Astrocyte of the hippocampus (primary cell): ENCODE measurements at places on chromosomes 6 and 20.

- no peak for DNase-seq
Observed at GRCh38 chr6:34837528-34837927, 45.6 kb downstream of the BLTP3A start.

DNA sequence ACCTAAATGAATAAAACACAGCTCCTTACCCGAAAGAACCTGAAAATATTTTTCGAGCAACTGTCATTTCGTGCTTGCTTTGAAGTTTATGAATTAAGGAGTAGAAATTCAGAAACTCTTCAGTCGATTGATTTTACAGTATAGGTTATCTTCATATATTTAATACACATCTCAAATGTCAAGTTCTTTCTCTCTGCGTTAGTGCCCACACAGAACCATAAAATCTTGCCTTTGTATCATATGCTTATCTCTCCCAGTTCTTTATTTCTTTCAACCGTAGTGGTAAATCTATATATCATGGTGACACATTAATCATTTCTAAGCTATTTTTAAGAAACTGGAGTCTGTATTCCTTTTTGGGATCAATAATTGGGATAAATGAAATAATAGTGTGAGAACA, 397.5 kb downstream of the CDKAL1 start:
- DNase-seq: no peak

DNA sequence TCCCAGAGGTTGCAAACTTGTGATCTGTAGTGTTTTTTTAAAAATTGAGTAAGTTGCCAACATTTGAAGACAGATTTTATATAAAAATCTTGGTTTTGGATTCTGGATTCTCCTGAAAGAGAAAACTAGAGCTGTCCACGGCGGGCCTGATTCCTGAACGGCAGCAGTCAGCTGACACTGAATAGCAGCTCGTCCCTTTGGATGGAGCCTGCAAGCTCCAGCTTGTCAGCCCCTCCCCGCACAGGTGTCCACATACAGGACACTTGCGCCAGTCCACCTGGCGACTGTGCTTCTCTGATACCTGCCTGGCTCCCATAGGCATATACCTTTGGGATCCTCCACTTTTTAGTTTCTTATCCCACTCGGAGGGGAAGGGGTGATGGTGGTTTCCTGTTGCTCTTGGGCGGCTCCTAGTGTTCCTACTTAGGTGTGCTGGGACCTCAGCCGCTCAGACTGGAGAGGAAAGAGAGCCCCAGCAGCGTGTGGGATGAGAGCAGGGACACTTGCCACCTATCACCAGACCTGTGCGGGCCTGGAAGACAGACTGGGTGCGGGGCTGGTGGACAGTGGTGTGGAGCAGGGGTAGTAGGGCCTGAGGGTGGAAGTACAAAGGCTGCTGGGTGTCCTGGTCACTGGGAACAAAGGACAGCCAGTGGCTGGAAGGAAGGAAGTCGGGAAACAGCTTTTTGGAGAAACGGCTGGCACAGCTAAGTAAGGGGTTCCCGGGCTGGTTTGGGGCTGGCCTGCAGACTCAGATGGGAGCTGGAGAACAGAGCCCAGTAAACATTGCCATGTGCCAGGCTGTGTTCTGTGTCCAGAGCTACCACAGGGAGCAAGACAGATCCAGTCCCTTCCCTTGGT, 18.3 kb downstream of the GHRH start:
- no peak for DNase-seq

GRCh38 chr6:68502946-68503345, 132.1 kb upstream of the ADGRB3 start:
- no peak for DNase-seq

DNA sequence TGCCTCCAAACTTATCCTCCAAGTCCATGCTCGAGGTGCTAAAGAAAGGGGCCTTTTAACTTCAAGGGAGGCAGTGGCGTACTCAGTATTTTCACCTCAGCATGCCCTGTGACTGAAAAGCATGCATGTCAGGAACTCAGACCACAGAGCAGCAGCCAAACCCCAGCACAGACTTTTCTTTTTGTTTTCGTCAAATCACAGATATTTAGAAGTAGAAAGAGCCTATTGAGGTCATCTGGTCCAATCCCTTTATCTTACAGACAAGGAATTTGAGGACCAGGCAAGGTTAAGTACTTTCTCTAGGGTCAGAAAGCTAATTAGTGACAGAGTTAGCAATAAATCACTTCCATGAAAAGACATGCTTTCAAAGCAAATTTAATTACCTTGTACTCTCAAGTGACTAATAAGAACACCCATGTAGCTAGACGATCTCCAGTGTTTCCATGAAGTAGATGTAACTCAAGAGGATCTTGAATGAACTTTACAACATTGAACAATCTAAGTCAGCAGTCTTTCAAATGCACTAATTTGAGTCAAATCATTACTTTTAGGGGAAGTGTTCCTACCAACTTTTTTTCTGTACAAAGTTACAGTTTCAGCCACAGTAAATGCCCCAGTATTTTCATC, 35.9 kb downstream of the MOXD1 start:
- peak; percentile 87 for DNase-seq

- DNase-seq: no peak
Observed at GRCh38 chr6:128024969-128025368, 124.1 kb upstream of the THEMIS start.

GRCh38 chr6:71468841-71469700, 180.5 kb downstream of the OGFRL1 start:
- DNase-seq: peak; percentile 96

DNA sequence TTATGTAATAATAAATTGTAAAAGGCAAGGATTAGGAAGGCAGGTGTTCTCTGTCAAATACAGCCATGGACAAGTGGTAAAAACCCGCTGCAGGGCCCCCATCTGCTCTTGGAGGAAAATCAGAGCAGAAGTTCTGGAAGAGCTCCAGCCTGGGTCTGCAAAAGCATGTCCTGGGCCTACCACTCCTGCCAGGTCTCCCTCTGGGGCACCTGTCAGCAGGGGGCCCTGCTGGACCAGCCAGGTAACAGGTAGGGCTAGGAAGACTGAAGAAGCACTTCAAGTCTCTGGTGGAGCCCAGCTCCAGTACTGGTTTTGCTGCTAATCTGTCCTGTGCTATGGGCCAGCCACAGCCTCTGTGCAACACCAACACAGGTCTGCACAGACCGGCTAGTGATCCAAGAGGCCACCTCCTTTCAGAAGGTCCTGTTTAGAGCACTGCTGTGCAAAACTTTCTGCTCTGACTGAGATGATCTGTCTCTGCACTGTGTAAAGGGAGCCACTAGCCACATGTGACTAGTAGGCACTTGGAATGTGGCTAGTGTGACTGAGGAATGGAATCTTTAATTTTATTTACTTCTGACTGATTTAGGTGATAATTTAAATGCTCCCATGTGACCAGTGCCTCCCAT, 30.2 kb downstream of the RRBP1 start:
- no peak for DNase-seq

DNA sequence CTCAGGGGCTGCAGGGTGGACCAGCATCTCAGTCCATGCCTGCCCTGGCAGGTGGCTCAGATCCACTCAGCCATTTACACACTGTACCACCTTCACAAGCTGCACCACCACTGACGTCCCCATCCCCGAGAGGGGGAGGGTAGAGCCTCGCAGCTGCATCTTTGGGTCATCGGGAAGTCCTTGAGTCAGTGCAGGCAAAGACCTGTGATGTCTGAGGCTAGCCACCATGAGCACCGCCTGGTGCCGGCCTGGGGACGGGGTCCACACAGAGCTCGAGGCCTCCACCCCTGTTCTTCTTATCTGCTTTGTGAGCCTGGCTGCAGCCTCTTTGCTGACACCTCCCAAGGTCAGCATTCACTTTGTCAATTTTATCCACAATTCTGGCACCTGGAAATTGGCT, 141.4 kb downstream of the PHACTR3 start:
- no peak for DNase-seq

- no peak for DNase-seq
Observed at GRCh38 chr6:167293590-167294091, 2.5 kb downstream of the UNC93A start.

DNA sequence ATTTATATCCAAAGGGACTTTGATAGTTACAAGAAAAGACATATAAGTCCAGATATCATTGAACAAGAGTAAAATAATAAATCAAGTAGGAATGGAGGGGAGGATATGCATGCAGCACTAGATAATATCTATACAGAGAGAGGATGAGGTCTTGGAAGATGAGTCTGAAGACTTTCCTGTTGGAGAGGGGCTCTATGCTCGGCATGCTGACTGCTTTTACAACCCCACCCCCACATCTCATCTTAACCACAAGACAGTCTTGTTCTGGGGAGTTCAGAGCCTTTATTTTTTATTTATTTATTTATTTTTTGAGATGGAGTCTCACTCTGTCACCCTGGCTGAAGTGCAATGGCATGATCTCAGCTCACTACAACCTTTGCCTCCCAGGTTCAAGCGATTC, 48.4 kb upstream of the IER3 start:
- no peak for DNase-seq

DNA sequence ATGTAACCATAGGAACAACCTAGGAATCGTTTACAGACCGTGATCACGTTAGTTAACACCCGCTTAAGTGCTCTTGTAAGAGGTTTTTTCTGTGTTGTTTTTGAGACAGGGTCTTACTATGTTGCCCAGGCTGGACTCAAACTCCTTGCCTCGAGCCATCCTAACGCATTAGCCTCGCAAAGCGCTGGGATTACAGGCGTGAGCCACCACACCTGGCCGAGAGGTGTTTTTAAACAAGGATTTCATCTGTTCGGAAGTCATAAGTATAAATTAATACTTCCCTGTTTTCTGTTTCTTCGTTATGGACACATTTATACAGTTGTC, 727 bp downstream of the MRS2 start:
- no peak for DNase-seq

GRCh38 chr20:63284083-63284440, 8.9 kb upstream of the COL20A1 start:
- no peak for DNase-seq

DNA sequence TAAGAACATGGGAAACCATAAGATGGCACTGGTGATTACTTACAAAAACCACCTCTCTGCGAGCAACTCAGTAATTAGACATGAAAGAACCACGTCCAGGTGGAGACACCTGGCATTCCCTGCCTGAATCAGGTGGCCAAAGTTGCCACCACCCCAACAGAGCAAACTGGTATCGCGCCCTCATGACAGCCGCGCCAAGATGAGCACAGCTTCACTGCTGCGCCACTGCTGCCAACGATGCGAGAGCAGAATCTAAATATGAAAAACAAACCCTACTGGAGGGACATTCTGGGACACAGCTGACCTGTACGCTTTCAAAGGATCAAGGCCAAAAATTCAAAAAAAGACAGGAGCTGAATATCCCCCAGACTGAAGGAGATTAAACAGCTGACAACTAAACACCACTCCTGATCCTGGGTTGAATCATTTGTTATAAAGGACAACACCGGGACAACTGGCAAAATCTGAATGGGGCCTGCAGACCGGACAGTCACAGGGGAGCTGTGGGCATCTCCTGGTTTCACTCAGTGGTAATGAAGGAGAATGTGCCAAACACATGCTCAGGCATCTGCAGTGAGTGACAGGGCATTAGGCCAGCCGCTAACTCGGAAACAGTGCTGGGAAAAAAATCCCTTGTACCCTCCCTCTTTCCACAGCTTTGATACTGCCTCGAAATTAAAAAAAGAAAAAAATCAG, 17.4 kb downstream of the CST7 start:
- no peak for DNase-seq

DNA sequence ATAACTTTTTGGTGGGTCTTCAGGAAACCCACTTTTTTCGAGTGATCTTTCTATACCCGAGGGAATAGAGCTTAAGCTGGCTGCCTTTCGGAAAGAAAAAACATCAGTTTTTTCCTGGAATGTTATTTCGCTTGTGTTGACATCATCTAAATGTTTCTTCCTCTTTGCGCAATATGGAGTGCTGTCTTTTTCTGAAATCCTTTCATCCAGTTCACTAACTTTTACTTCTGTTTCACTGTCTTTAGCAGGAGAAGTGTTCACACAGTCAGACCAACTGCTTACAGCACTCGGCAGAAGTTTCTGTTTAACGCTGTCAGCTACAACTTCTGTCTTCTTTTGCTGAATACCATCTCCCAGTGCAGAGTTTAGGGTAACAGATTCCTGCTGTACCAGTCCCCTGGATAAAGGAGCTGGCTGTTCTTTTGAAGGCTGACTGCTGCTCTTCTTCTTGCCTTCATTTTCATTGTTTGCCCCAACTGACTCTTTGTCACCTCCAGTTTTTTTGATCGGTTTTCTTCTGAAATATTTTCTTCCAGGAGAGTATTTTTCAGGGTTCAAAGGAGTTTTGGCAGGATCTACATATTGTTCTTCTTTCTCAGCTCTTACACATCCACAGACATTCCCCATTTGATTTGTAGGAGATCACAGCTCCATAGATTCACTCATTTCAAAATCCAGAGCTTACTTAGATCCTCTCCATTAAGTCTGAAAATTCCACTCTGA, 50.0 kb upstream of the DST start:
- DNase-seq: peak; percentile 20

DNA sequence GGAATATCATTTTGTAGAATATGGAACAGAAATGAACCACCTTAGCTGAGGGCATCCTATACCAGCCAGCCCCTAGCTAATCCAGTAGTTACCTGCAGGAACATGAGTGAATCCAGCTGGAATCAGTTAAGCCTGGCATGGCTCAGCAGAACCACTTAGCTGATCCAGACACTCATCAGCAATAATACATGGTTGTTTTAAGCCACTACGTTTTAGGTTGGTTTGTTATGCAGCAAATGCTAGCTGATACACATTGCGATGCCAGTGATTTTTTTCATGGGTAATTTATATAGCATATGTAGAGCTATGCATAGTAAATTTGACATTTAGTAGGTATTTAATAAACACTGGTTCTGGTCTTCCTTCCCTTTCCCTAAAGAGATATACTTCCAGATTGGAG, 201.9 kb upstream of the JAG1 start:
- DNase-seq: no peak

- DNase-seq: no peak
Observed at GRCh38 chr20:36231331-36231730, 4.9 kb upstream of the AAR2 start.

DNA sequence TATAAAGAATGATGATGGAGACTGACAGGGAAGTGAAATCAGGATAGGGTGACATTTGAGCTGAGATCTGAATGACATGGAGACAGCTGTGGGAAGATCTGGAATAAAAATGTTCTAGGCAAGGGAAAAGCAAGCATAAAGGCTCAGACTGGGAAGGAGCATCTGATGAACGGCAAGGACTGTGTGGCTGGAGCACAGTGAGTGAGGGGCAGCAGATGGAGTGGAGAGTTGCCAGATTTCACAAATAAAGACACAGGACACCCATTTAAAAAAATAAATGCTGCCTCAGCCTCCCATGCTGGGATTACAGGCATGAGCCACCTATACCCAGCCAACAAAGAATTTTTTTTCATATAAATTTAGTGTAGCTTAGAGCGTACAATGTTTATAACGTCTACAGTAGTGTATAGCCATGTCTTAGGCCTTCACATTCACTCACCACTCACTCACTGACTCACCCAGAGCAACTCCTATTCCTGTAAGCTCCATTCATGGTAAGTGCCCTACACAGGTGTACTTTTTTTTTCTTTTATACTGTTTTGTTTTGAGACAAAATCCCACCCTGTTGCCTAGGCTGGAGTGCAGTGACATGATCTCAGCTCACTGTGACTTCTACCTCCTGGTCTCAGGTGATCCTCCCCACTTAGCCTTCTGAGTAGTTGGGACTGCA, 2.4 kb upstream of the ZBTB24 start:
- no peak for DNase-seq

- peak; percentile 48 for DNase-seq
Observed at GRCh38 chr6:116779573-116780164, 14.2 kb upstream of the FAM162B start.
